Hematopoietic multipotent progenitor cell treated with erythropoietin and hydrocortisone succinate and interleukin-3 and kit ligand, for 15 days (in vitro differentiated cells): ENCODE measurements at places on chromosomes 6 and 20.

DNA sequence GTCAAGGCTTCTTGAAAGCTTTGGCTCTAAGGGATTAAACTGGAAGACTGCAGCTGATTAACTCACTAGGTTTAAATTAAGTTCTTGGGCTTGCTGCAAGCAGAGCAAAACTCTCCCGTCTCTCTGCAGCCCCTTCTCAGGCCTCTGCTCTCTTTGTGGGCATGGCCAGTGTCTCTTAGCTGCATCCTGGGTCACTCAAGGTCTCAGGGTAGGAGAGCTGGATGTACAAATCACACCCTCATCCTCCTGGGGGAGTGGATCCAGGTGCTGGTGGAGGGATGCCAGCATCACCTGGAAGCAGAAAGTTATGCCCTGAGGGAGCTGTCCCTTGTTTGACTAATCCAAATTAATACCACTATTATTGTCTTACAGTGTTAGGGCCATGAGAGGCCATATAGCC is 35.8 kb downstream of the GCM1 start:
- DNase-seq, result no peak

GRCh38 chr20:54549658-54550326 is 74.4 kb downstream of the DOK5 start:
- DNase-seq, result no peak

GRCh38 chr20:17616480-17617211 is 46.8 kb downstream of the DSTN start:
- no peak for DNase-seq

- no peak for DNase-seq
Observed at GRCh38 chr6:27216874-27217273, 30.6 kb upstream of the PRSS16 start.

- DNase-seq, result no peak
Observed at GRCh38 chr6:37306624-37307222, 47.1 kb upstream of the RNF8 start.

DNA sequence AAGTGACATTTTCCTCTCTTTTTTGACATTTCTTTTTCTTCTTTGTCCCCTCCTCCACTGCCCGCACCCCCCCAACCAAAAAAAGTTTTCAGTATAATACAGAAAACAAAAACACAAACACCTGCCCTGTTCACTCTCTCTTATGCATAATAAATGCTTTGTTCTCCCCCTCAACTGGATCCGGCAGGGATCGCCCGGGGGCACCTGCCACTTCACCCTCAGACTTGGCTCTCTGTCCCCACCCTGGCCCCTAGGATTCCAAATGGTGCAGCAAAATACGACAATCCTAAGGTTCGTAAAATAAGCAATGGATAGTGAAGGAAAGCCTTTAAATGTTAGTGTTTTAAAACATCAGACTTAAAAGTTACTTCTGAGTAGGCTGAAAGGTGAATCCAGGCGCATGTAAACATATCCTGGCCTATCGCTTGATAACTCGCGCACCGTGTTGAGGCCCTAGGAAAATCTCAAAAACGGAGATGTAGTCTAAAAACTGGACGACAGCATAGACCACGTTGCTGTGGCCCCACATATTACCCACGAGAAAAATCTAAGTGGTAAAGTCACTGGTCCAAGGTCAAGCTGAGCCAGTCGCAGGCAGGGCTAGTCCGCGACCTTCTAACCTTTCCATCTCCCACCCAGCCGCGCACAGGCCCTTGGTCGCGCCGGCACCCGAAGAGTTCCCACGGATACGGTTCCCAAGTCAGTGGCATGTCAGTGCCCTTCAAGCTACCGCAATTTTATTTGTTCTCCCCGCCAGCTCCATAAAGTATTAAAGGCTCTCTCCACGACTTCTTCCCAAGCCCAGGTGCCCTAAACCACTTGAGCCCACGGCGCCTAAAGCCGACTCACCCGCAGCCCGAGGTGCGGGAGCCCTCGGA is 130.8 kb downstream of the OGFRL1 start:
- DNase-seq, result no peak

DNA sequence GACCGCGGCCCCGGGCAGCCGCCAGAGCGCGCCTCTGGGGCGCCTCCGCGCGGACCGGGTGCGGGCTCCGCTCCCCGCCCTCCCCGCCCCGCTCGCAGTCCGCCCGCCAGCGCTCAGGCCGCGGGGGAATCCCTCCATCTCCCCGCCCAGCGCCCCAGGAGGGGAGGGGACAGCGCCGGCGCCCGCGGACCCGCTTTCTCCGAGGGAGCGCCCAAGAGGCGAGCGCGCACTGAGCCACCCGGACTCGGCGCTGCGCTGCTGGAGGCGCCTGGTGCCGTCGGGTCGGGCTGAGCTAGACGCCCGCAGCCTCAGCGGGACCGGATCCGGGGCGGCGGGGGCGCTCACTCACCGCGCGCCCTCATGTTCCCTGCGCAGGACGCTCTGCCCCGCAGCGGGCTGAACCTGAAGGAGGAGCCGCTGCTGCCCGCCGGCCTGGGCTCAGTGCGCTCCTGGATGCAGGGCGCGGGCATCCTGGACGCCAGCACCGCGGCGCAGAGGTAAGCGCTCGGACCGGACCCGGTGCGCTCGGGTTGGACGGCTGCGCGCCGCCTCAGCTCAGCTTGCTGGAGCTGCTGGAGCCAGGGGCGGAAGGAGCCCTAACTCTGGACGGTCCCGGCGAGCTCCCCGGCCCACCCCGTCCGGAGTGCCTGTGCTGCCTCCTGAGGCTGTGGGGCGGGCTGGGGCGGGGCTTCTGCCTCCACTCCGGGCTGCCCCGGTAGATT is 867 bp downstream of the EBF4 start:
- DNase-seq, result no peak

- no peak for DNase-seq
Observed at GRCh38 chr6:37971266-37971665, 151.7 kb downstream of the ZFAND3 start.

- DNase-seq, result peak; percentile 4
Observed at GRCh38 chr20:13422637-13423036, 201.6 kb downstream of the ISM1 start.
